D341Med (cell line): ENCODE measurements at places on chromosomes 6 and 20.

- no peak for DNase-seq
These were observed 312.1 kb downstream of the HTR1B start for GRCh38 chr6:77151241-77151640.

- DNase-seq: no peak
These were observed 18.3 kb downstream of the CPNE5 start for GRCh38 chr6:36820700-36821580.

DNA sequence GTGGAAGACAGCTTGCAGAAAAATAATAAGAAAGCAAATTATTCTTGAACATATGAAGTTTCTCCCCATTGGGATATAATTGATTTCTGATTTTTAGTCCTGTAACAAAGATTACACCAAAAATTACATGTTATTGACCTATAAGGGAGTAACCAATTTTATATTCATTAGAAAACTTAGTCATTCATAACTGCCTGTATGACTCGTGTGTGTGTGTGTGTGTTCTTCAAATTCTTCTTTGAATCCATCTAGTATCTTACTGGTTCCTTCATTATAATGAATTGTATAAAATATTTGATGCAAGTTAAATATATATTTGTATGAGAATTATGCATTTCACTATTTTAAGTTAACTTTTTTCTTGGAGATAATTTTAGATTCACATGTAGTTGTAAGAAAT lies 310.4 kb downstream of the HAO1 start:
- no peak for DNase-seq

GRCh38 chr6:72650081-72650745 lies 28.3 kb downstream of the KCNQ5 start:
- DNase-seq: no peak

- DNase-seq: no peak
These were observed 15.4 kb upstream of the MAPK13 start for GRCh38 chr6:36114798-36115408.

DNA sequence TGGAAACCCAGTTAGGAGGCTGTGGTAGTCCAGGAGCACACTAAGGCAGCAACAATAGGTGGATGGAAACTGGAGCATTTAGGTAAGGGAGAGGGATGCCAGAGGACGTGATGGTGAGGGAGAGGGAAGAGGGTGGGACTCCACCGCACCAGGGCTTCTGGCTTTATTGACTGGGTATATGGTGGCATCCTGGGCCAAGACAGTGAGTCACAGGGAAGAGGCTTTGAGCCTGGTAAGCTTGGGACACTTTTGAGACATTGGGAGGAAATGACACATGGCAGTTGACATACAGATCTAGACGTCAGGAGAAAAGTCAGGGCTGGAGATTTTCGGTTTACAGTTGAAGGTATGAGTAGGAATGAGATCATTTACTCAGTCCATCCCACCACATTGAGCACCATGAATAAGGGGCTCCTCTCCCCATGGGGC lies 14.9 kb downstream of the NT5E start:
- no peak for DNase-seq

- no peak for DNase-seq
These were observed 96.3 kb upstream of the ZBTB24 start for GRCh38 chr6:109579361-109579760.

DNA sequence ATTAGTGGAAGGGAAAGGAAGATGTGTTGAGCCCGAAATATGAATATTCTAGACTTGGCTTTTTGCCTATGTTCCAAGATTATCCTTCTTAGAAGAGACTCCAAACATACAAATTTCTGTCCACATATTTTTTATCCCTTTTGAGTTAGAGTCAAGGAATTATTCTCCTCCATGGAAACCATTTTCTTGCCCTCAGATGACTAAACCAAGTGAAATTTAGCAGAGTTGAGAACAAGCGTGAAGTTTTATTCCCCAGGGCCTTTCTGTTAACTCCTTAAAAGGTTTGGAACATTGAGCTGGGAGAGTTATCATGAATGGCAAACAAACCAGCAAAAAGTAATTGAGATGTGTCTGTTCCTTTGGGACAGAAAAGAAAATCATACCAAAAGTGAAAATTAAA lies 286.1 kb upstream of the PLCB4 start:
- DNase-seq: no peak

DNA sequence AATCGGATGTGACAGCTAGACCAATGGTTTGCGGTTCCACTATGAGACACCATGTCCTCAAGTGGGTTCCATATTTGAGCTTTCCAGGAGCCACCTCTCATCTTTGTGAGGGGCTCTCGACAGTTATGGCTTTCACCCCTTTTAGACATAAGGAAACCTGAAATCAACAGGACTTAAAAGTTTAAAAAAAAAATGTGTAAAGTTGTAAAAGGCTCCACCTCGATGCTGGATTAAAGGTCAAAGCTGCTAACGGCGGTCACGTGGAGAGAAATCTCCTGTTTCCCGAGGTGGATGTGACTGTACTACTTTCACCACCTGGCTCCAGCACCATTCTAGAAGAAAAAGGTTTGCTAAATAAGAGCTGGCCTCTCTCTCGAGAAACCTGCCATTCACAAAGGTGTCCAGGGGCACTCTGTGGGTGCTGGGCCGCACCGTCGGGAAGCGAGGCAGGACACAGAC lies 542 bp downstream of the ATP5F1E start:
- DNase-seq: no peak

DNA sequence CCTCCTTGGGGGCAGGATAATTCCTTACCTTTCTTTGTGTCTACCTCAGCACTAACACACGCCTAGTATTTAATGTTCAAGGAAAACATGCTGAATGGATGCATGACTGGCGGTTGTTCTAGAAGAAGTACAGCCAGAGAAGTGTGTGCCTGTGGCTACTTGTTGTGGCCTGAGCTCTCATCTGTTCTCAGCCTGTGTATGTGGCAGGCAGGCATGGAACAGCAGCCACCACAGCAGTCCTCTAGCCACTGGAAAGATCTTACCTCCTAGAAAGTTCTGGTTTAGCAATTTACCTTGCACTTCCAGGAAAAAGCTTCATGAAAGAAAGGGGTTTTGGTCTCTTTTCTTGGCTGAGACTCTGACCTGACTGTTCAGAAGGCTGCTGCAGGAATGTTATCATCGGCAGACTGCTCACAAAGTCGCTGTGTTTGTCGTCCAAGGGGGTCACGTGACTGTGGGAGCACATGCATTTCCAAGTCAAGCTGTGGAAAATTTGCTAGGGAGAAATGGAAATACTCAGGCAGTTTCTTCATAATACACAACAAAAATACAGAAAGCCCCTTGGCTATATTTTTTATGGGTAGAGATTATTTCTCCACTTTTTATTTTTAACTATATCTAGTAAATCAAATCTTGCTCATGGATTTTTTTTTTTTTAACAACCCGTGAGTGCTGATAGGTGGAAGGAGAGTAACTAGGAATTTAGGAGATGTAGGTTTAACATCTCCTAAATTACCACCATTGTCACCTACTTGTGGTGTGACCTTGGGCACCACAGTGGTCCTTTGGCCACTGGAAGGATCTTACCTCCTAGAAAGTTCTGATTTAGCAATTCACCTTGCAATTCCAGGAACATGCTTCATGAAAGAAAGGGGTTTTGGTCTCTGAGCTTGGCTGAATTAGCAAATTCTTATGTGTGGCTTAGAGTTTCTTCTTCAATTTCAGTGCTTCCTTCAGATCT lies 110.8 kb upstream of the GPR6 start:
- DNase-seq: no peak

- DNase-seq: peak; percentile 30
These were observed 182.4 kb upstream of the MCHR2 start for GRCh38 chr6:100176311-100176950.

DNA sequence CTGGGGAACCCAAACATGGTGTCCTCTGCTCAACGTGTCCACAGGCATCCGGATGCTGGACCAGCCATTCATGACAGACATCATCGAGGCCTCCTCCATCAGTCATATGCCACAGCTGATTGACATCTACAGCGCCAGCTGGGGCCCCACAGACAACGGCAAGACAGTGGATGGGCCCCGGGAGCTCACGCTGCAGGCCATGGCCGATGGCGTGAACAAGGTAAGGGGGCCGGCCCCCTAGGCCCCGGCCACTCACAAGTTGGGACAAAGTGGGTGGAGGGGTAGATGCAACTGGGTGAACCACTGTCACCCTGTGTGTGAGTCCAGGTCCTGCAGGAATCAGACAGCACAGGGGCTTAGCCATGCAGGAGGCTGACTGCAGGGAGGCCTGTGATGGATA lies 94.5 kb downstream of the BFSP1 start:
- no peak for DNase-seq

DNA sequence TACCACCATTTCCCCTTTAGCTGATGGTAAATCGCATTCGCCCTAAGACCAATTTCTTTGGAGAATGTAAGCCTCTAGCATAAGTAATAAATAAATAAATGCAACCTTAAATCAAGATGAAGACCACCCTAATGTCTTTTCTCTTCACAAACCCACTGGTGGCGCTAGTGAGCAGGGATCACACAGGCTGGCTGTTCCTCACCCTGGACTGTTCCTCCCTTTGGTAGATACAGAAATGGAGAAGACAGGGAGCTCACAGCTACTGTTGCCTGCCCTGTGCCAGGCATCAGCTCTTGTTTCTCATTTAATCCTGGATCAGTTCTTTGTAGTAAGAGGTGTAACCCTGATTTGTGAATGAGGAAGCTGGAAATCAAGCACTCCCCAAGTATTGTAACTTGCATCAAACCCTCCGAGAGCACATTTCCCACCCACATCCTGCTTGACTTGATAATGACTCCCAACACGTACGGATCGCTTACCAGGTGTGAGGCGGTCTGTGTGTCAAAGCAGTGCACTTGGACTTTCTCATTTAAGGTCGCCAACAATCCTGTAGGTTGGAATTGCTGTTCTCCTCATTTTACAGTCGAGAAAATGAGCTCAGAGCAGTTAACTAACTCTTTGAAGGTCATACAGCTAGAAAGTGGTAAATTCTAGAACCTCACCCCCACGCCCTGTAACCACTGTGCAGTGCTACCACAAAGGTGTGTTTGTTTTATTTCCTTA lies 236.1 kb downstream of the TSHZ2 start:
- no peak for DNase-seq

DNA sequence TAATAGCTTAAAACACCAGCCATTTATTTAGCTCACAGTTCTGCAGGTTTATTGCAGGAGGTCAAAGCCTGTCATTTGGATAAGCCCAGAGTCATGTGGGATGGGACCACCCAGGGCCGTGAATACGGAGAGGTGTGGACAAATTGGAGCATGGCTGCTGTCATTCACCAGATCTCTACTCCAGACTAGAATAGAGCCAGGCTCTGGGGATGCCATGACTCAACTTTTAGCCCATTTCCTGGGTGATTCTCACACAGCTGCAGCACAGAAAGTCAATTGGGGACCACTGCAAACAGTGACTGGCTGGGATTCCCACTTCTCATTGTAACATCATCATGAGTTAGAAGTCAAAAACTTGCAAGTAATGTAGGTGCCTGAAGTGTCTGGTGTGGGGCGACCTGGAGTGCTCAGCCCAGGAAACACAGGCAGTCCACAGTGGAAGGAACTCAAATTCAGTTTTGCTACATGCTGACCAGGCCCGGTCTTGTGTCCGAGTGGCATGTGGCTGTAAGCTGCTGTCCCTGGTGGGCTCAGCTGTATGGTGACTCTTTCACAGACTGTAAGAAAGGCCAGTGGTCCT lies 174.3 kb downstream of the SCP2D1 start:
- DNase-seq: no peak

- DNase-seq: no peak
These were observed 127.5 kb downstream of the EYA4 start for GRCh38 chr6:133368664-133369063.

DNA sequence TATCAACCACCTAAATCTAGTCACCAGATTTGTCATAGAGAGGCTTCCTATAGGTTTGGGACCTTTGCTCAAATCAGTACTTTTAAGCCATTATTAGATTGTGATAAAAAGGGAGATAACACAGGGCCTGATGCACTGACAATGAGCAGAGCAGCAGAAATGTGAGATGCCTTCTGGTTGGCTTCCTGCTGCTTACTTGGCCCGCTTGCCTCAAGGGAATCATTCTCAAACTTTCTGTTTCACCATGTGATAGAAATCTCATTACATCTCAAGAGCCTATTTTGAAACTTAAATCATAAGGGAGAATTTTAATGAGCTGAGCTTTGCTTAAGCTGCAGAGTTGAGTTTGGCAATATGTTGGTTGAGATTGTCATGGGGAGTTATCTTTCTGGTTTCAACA lies 606.0 kb downstream of the DHX35 start:
- DNase-seq: no peak

DNA sequence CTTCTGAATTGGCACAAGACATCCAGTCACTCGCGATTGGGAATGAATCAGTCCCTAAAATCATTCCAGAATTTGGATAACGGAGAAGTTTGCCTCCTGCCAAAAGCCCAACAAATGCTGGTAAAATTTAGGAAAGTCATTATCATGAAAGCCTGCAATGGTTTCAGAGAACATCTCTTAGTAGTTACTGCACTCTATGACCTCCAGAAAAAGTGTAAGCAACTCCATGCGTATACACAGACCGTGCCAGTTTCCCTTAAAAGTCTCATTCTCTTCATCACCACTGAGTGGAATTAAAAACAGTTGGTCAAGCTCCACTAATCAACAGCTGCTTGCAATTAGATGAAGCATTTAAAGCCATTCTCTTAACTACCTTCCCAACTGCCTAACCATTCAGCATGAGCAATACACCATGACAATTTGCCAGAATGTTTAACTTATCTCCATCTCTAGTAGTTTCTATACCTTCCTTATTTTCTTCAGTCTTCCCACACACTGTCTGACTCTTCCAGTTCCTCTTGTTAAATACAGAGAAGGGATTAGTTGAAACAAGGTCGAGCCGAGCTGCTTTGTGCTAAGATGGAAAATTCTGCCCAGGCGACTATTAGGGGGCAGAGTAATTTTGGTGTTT lies 183.6 kb upstream of the PRDM1 start:
- no peak for DNase-seq

- DNase-seq: no peak
These were observed 597.9 kb downstream of the RNF144B start for GRCh38 chr6:18985061-18985460.

DNA sequence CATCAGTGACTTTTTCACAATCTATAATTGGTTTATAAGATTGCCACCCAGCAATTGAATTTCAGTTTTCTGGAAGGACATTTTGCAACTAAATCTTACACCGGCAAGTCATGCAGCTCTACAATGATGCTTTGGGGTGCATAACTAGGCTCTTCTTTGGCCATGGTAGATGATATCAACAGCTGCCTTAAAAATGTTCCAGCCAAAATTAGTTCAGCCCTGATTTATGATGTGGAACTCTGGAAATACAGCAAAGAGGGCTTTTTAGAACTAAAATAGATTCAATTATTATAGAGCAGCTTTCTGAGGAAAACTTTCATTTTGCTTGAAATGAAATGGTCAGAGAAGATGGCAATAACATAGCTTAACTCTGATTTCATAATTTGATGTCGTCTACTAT lies 18.4 kb upstream of the MCM9 start:
- DNase-seq: no peak

- no peak for DNase-seq
These were observed 31.1 kb upstream of the CARMIL1 start for GRCh38 chr6:25248123-25248522.

GRCh38 chr6:77566235-77566634 lies 86.6 kb upstream of the MEI4 start:
- no peak for DNase-seq

- no peak for DNase-seq
These were observed 29.0 kb downstream of the NEDD9 start for GRCh38 chr6:11203306-11204004.

GRCh38 chr20:48631114-48632016 lies 196.4 kb downstream of the PREX1 start:
- no peak for DNase-seq

- DNase-seq: no peak
These were observed 1307.0 kb upstream of the GJE1 start for GRCh38 chr6:140825731-140826130.

GRCh38 chr20:15056246-15056645 lies 718.8 kb upstream of the FLRT3 start:
- no peak for DNase-seq

- DNase-seq: no peak
These were observed 402.5 kb downstream of the PLCB1 start for GRCh38 chr20:8534368-8535160.
